GOT3 (cell line): ENCODE measurements at places on chromosomes 1 and 21.

GRCh38 chr1:23615423-23615822 is 56.1 kb upstream of the ID3 start:
- no peak for DNase-seq

DNA sequence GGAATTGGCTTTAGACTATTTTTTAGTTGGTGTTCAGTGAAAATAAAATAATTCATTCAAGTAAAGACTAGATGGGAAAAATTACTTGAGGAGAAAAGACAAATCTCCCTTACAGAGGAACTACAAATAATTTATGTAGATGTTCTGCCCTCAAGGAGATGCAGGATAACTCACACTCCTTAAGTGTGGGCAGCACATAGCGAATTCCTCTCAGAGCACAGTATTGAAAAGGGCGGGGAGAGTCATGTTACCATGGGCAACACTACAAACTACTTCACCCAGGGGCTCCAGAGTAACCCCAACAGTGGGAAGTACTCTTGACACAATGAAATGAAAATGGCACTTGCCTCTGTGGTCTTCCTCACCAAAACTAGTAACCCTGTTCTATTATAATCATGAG is 20.6 kb upstream of the LAMC2 start:
- DNase-seq, result no peak

DNA sequence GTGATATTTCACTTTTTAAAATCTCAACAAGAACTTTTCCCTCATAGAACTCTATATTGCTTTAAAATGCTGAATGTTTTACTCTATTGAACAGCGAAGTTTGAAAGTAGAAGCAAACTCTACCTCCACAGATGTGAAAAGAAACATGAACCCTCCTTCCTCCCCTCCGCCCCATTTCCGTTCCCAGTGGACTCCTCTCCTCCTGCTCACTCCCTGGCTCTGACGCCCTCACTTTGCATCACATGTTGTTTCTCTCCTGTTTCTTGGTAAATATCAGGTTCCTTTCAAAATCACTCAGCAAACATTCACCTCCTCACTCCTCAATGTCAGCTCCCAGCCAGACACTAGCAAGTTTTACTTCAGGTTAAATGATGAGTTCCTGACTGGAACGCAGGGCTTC is 34.6 kb downstream of the KCNH1 start:
- DNase-seq, result no peak

GRCh38 chr1:200896531-200897196 is 2.0 kb downstream of the INAVA start:
- DNase-seq, result no peak

DNA sequence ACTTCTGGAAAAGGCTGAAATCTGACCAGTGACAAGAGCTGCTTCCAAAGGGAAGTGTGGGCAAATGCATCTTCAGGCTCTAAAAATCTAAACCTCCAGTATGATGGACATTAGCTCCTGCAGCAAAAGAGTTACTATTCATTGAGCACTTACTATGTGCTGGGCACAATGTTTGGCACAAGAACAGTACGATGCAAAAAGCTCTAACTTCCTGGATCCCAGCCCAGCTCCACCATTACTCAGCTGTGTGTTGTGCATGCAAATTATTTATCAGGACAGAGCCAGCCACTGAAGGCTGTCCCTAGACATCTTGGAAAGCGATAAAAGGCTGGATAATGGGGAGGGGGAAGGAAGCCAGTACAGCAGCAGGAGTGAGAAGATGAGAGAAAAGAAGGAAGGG is 143.5 kb downstream of the ELAVL4 start:
- no peak for DNase-seq

GRCh38 chr1:238340989-238341388 is 450.3 kb upstream of the ZP4 start:
- DNase-seq, result no peak

- peak; percentile 67 for DNase-seq
These were observed 1.7 kb downstream of the WNT9A start for GRCh38 chr1:227945891-227946623.
